Activated CD8-positive, alpha-beta memory T cell treated with anti-CD3 and anti-CD28 coated beads for 48 hours (primary cell): ENCODE measurements at places on chromosomes 1 and 21.

DNA sequence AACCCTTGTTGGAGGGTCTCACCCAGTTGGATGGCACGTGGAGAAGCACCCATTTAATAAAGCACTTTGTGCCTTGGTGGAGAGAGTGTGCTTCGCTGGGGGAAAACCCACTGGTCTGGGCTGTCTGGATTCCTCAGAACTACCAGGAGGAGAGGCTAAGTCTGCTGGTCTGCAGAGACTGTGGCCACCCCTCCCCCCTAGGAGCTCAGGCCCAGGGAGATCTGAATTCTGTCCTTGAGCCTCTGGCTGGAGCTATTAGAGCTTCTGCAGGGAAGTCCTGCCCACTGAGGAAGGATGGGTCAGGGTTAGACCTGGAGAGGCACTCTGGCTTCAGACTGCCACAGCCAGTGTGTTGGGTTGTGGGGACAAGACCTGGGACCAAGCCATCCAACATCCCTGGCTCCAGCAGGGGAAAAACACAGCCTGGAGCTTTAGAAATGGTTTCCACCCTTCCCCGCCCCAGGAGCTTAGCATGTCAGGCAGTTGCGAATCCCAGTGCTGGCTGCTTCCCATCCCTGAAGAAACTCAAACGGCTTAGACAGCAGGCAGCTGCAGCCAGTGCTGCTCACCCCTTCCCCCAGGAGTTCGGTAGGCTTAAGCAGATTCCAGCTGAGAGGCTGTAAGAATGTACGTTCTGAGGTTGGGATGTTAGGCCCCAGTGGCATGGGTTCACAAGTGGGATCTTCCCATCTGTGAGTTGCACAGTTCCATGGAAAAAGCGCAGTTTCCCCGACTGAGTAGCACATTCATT is 288.3 kb downstream of the TGFB2 start:
- no peak for DNase-seq

GRCh38 chr1:217747156-217747769 is 116.1 kb downstream of the SPATA17 start:
- DNase-seq: no peak

DNA sequence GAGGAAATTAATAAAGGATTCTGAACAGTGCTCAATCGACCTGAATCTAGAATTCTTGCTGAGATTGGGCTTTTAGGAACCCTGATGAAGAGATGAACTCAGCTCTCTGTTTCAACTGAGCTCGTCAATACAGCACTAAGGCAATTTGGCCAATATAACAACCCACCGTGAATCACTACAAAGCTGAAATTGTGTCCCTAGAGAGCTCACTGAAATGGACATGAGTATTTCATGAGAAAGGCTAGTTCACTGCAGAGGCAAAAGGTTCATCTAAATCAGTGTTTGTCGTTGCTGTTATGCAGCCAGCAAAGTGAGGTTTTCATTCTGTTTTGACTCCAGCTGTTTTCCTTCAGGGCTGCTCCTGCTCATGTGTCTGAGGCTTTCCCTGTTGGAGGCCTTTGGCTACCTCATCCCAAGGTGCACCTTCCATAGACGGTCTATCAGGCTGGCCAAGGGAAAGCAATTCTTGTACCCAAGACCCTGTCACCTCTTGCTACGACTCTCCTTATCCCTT is 83.5 kb downstream of the URB2 start:
- DNase-seq: no peak

DNA sequence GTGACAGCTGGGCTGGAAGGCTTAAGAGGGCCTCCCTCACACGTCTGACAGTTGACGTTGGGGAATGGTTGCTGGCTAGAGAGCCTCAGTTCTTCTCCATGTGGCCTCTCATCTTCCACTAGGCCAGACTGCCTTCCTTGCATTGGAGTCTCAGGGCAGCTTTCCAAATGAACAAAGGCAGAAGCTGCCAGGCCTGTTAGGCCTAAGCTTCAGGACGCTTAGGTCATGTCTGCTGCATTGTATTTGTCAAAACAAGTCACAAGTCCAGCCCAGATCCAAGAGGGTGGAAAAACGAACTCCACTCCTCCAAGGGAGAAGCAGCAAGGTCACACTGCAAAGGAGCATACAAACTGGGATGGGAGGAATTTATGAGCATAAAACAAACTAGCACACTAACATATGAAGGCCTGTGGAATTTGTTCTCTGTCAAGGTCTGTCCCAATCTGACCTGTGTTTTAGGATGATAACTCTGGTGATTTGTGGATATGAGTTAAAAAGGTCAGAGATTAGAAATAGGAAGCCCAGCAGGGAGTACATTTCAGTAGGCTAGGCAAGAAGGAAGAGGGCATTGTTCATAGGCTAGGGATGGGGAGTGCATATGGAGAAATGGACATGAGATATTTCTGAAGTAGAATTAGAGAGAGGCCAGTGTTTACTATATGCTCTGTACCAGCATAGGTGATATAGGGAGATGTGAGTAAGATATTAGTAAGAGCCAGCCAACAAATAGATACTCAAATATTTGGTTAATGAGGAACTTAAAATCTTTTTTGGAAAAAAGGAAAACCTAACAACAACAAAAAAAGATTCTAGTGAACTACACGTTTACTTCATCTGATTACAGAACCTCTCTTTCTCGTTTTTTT is 29.1 kb upstream of the CNN3 start:
- no peak for DNase-seq

GRCh38 chr1:185468626-185469025 is 151.6 kb upstream of the IVNS1ABP start:
- no peak for DNase-seq

GRCh38 chr1:44854970-44855369 is 11.9 kb upstream of the PTCH2 start:
- no peak for DNase-seq

- no peak for DNase-seq
These were observed 22.4 kb upstream of the ARHGAP29 start for GRCh38 chr1:94259635-94260289.

DNA sequence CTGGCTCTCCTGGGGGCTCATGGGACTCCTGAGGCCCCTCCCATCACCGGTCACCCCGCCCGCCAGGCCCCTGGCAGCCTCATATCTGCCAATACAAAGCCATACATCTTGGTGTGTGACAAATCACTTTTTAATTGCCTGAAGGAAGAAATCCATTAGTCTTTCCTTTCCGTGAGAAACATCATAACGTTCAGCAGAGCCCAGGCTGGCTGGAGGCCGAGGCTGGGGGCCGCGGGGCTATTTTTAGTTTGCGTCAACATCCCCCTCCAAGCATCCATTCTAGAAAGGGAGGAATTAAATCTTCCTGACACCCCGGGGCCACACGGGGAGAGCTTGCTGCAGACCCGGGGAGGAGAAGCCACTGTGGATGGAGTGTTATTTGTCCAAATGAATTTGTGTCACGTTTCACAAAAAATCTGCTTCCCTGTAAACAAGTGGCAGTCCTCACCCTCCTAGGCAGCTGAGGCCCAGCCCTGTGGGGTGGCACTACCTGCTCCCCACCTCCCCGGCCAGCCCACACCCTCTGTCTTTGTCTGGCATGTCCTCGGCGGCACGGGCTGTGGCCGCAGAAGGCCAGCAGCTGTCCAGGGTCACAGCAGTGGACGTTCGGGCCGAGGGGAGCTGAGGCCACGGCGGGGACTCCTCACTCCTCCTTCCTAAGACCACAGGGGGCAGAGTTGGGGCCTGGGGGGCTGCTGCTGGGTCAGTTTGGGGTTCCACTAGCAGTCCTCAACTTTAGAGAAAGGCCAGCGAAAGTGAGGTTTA is 236.9 kb upstream of the VAMP3 start:
- no peak for DNase-seq
